Ovary (tissue), 10 donors: ENCODE measurements at places on chromosomes 12 and 14.

DNA sequence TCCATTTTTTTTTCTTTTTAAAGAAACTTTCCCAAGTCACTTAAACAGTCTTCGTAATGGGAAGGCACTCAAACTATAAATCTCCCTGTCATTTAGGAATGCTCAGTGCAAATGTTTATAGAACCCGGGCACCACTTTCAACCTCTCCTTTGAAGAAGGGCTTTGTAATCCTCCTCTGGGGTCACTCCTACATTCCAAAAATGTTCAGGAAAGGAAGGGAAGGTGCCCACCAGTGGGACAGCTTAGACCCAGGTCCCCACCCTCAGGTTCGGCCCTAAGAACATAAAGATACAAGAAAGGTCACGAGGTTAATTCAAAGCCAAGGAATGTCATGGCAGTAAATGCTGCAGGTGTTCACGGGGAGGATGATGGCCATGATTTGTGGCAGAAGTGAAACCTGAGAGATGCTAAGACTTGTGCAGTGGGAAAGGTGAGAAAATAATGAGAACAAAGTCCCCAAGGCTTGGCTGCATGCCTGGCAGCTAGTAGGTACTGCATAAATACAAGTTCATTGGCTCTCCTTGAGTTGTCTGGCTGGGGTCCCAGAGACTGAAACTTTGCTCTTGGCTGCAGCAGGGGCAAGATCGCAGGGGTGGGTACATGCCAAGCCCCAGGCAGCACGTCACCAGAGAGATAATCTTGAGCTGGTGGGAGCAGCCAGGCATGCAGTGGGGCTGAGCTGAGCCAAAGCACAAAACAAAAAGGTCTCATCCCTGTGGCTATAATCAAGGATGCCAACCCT, 21.1 kb downstream of the KRT18 start:
- H3K27ac ChIP-seq: no peak overlapping the region
- DNase-seq: no peak
- no peak overlapping the region for H3K4me3 ChIP-seq
- no peaks in the 10 kb centered on the region for H3K36me3 ChIP-seq

DNA sequence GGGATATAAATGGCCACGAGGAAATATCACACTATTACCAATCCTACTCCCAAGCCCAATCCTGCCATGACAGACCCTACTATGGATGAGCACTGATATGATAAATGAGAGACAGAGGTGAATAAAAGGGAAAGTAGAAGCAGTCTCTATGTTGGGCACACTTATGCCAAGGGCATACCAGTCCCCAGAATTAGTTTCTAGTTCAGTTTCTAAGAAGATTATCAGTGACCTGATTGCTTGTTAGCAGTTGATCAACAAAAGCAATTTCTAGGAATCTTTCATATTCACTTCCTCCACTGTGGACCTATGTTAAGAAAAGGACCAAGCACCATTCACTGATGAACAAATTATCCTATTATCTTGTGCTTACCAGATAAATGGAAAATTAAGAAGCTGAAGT, 20.0 kb downstream of the SCAF11 start:
- H3K4me1 ChIP-seq: peaks cover 1% of the 10 kb centered on the region

- no peaks in the 10 kb centered on the region for H3K36me3 ChIP-seq
- H3K27ac ChIP-seq: no peak overlapping the region
- no peak for DNase-seq
- H3K27me3 ChIP-seq: no peaks in the 10 kb centered on the region
Observed at GRCh38 chr12:63913929-63914328, 69.4 kb downstream of the SRGAP1 start.

GRCh38 chr12:49936925-49937324, 13.6 kb upstream of the AQP2 start:
- no peak overlapping the region for H3K4me3 ChIP-seq
- H3K27me3 ChIP-seq: no peaks in the 10 kb centered on the region
- no peak overlapping the region for H3K27ac ChIP-seq
- no peaks in the 10 kb centered on the region for H3K36me3 ChIP-seq
- DNase-seq: no peak
- no peaks in the 10 kb centered on the region for H3K4me1 ChIP-seq

DNA sequence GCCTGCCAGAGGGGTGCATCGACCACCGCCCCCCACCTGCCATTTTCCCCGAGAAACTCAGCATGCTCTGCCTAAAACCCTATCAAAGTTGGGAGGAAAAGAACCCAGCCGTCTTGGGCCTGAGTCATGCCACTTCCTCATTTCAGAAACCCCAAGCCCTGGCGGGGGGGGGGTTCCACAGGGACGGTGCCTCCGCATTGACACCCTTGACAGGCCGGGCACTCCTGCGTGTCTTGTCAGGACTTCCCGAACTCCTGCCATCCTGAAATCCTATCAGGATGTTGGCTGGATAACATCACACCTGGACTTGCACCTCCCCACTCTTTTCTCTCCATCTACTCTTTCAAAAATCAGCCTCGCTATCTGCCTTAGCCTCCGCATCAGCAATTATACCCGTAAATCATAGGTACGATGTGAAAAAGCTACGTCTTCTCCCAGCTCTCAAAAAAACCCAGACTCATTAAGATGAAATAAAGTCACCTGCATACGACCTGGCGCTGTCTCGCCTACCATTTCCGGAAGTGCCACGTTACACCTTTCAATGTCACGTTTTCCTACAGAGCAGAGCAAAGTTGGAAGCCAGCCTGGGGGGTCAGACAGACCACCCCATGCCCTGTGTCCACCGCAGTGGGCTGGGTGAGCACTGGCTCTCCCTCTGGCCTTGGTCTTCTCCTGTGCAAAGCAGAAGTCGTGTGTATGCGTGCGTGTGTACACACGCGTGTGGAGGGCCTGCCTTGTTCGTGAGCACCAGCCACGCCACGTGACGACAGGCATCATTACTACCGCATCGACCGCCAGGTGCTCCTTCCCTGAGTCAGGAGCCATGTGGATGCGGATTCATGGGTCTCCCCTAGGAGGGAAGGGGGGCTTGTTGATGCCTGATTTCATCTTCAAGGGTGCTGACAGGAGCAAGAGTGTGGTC, 96.7 kb downstream of the RFLNA start:
- no peaks in the 10 kb centered on the region for H3K36me3 ChIP-seq
- H3K27me3 ChIP-seq: no peaks in the 10 kb centered on the region
- H3K4me1 ChIP-seq: peaks cover 35% of the 10 kb centered on the region
- peak; percentile 57 for DNase-seq

- H3K4me1 ChIP-seq: no peaks in the 10 kb centered on the region
- H3K4me3 ChIP-seq: no peak overlapping the region
- no peak overlapping the region for H3K27ac ChIP-seq
- no peak for DNase-seq
- H3K27me3 ChIP-seq: no peaks in the 10 kb centered on the region
Observed at GRCh38 chr12:90548595-90548994, 406.4 kb downstream of the CCER1 start.

- H3K27ac ChIP-seq: no peak overlapping the region
- no peak for DNase-seq
- H3K36me3 ChIP-seq: no peaks in the 10 kb centered on the region
- no peak overlapping the region for H3K4me3 ChIP-seq
- no peaks in the 10 kb centered on the region for H3K27me3 ChIP-seq
Observed at GRCh38 chr12:115648463-115648862, 629.0 kb downstream of the MED13L start.

- H3K4me3 ChIP-seq: no peak overlapping the region
- no peaks in the 10 kb centered on the region for H3K36me3 ChIP-seq
- H3K4me1 ChIP-seq: no peaks in the 10 kb centered on the region
- DNase-seq: no peak
Observed at GRCh38 chr12:109677279-109677691, 36.3 kb upstream of the FAM222A start.

GRCh38 chr12:112167718-112168525, 42.6 kb downstream of the TRAFD1 start:
- H3K4me1 ChIP-seq: no peaks in the 10 kb centered on the region
- no peaks in the 10 kb centered on the region for H3K27me3 ChIP-seq
- no peak for DNase-seq

DNA sequence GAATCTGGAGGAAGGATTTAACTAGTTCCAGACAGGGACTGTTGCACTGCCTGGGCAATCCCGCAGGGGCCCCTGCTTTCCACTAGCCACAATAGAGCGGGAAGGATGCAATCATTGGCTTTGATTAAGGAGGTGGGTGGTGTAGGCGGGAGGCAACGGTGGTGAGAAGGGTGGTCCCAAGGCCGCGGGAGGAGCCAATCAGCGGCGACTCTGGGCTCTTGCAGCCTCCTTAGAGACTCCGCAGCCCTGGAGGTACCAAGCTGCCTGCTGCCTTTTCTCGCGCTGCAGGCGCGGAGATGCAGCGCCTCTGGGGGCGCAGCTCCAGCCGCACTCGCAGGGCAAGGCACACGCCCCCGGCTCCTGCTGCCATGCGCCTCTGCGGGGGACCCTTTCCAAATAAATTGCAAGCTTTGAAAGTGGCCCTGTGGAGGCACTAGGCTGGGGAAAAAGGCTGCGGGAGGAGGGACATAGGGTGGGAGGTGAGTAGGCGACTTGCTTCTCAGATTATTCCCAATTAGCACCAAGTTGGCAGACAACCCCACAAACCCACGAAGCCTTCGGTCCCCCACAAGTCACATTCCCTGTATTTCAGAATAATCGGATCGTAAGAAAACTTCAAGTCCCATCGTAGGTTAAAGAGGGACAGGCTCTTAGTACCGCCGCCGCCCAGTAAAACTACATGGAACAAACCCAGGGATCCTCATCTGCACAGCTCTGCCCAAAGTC, 858 bp upstream of the KCNA1 start:
- no peak for DNase-seq
- H3K36me3 ChIP-seq: no peaks in the 10 kb centered on the region
- no peaks in the 10 kb centered on the region for H3K27me3 ChIP-seq
- no peak overlapping the region for H3K4me3 ChIP-seq
- no peak overlapping the region for H3K27ac ChIP-seq

DNA sequence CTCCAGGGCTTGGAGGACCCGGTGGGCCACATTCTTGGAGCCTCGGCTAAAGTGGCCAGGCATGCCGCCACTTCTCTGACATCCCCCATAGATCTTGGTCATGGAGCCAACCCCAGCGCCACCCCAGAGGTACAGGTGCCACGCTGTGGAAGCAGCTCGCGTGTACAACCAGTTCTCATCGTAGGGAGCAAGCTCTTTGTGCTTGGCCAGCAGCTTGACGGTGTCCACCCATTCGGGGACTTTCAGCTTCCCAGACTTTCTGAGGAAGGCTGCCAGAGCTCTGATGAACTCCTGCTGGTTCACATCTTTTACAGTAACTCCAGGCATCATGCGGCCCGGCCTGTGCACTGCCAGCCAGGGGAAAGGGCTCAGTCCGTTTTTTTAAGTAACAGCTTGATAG, 29.3 kb upstream of the EAPP start:
- no peaks in the 10 kb centered on the region for H3K27me3 ChIP-seq
- H3K36me3 ChIP-seq: no peaks in the 10 kb centered on the region
- H3K4me1 ChIP-seq: no peaks in the 10 kb centered on the region
- DNase-seq: no peak

DNA sequence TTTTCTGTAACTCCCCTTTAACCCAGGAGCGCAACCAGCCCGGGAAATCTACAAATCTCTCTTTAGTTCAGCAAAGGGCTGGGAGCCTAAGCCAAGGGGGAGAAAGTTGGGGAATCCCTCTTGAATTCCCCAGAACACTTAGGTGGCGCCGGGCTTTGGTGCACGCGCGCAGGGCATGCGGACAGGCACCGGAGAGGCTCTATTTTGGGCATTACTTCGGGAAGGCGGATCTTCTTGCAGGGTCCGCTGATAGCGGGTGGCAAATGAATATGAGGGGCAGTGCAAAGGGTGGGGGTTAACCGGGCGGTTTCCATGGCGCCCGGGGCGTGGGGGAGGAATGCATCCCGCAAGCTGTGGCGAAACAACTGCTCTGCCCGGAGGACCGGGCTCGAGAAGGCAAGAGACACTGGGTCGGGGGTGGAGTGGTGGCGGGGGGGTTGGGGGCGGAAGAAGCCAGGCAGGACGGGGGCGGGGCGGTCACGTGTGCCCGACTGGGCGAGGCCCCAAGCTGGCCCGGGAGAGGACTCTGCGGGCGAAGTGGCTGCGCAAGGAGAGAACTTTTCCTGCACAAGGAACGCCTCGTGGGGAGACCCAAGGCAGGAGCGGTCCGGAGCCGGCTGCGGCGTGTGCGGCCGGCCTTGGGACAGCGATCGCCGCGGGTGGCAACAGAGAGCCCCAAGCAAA, at the start of gene FLVCR2:
TSS of gene FLVCR2 (plus strand) at position 519 of the 684 bp plus-strand sequence. CDS start 353 bp downstream, outside the sequence.
- no peaks in the 10 kb centered on the region for H3K27me3 ChIP-seq
- peak; percentile 84 for DNase-seq
- peaks cover 14% of the 10 kb centered on the region for H3K4me1 ChIP-seq
- H3K4me3 ChIP-seq: peak within 1 kb of the TSS; percentile 65
- H3K27ac ChIP-seq: no peak within 1 kb of the TSS

DNA sequence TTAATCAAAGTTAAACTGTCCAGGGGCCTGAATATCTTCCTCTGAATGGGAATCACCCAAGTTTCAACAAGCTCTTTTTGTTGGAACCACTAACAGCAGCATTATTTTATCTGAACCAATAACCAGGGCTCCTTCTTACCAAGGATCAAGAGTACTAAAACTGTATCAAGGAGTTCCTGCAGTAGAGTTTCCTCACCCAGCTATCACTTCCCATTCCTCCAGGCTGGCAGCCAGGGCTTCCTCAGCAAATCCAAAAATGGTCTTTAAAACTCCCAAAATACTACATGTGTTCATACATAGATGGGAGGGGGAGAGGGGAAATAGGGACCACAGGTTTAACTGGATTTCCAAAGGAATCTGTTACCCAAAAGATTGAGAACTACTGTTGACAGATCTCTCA, 10.5 kb downstream of the FMNL3 start:
- no peak for DNase-seq
- H3K4me1 ChIP-seq: peaks cover 10% of the 10 kb centered on the region
- H3K27me3 ChIP-seq: no peaks in the 10 kb centered on the region
- H3K27ac ChIP-seq: no peak overlapping the region
- no peaks in the 10 kb centered on the region for H3K36me3 ChIP-seq

DNA sequence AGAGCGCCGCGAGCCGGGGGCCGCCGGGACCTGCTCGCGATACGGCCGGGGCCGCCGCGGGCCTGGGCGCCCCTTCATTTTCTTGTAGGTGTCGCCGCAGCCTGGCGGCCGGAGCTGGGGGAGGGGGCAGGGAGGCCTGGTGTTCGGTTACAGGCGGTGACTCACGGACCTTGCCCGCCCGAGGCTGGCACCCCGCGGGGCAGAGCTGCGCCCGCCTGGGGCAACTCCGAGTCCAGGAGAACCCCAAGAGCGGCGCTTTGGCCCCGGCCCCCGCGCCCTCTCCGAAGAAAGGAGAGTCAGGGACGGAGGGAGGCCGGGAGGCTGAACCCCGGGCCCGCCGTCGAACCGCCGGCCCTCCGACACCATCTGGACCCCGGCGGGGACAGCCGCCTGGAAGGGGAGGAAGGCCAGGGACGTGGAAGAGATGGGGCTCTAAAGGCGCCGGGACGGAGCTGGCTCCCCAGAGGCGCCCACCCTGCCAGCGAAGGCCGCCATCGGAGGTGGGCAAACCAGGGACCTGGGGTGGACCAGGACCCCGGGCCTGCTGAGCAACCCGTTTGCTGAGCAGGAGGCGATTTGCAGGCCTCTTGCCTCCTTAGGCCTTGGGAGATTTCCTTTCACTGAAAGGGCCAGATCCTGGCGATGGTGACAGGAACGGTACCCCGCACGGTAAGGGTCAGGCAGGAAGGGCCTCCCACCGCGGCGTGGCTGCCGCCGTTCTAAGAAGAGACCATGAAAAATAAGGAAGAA, 843 bp upstream of the NUAK1 start:
- no peaks in the 10 kb centered on the region for H3K36me3 ChIP-seq
- peaks cover 13% of the 10 kb centered on the region for H3K4me1 ChIP-seq
- peak overlapping the region; percentile 97 for H3K27ac ChIP-seq
- H3K27me3 ChIP-seq: no peaks in the 10 kb centered on the region
- peak; percentile 80 for DNase-seq

GRCh38 chr12:22473212-22473611, 71.1 kb downstream of the C2CD5 start:
- DNase-seq: no peak
- H3K27me3 ChIP-seq: no peaks in the 10 kb centered on the region
- no peaks in the 10 kb centered on the region for H3K36me3 ChIP-seq
- no peak overlapping the region for H3K4me3 ChIP-seq
- H3K4me1 ChIP-seq: no peaks in the 10 kb centered on the region
